ENCODE measurements at places on chromosomes 1 and 21. TPM values are rescaled to one million over a fixed set of nuclear protein-coding genes. Genes with fewer than 3 reads are reported as not detected.

DNA sequence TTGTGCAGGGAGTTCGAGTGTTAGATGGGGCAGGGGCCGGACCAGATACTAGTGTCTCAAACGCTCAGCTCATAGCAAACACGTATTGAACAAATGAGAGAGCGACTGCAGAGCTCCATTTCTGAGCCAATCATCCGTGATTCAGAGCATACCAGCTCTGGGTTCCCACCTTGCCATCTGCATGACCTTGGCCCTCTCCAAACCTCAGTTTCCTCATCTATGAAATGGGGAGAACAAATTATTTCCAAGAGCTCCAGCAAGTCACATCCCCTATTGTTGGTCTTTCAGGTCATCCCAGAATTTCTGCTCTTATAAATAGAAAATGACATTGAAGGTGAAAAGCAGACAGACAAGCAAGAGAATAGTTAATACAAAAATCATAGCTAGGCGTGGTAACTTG, 10.2 kb upstream of the RUNX3 start:
- no peak overlapping the region for H3K4me3 ChIP-seq
- no peak overlapping the region for H3K27ac ChIP-seq
- no peak for DNase-seq
- no peaks in the 10 kb centered on the region for H3K4me1 ChIP-seq

DNA sequence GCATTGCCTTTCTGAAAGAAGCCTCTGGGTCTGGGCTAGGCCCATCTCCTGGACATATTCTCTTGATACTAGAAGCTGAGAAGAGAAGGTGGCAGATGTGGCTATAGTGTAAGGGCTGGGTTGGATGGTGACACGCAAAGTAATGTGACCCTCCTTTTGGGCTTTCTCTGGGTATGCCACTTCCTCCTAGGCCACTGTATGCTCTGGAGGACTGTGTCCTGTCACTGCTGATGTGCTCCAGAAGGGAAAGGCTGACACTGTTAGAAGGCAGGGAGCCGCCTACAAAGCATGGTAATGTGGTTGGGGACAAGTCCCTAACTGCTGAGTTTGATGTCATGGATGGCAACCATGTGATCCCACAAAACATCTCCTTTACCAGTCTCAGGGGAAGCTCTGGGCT, 112.1 kb downstream of the BCAR3 start:
- peaks cover 85% of the 10 kb centered on the region for H3K36me3 ChIP-seq
- H3K4me3 ChIP-seq, result no peak overlapping the region
- H3K4me1 ChIP-seq, result peaks cover 14% of the 10 kb centered on the region
- H3K27ac ChIP-seq, result no peak overlapping the region
- DNase-seq, result no peak
- no peaks in the 10 kb centered on the region for H3K27me3 ChIP-seq

Gene PKP1
- 2.2 TPM for total RNA-seq

Gene ST6GALNAC5
- total RNA-seq, result 16.3 TPM

DNA sequence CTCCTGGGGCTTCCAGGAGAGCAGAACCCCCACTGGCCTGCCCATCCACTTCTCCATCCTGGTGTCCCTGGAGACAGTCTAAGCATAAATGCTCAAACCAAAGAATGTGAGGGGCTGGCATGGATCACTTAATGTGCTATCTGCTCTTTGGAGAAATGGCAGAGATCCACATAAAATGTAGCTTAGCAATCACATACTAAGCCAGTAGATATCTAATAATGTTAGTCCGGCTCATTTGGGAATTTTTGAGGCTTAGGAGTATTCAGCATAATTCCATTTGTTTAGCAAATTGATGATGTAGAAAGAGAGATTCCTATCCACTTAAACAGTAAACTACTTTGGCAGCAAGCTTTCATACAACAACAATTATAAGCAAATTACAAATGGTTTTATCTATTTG, 90.7 kb downstream of the TENT5C start:
- no peaks in the 10 kb centered on the region for H3K36me3 ChIP-seq
- peak overlapping the region; percentile 21 for H3K27ac ChIP-seq
- H3K4me3 ChIP-seq, result no peak overlapping the region

- H3K4me3 ChIP-seq, result no peak overlapping the region
- no peaks in the 10 kb centered on the region for H3K27me3 ChIP-seq
- H3K27ac ChIP-seq, result no peak overlapping the region
- H3K36me3 ChIP-seq, result peaks cover 4% of the 10 kb centered on the region
- peaks cover 59% of the 10 kb centered on the region for H3K4me1 ChIP-seq
These were observed 26.7 kb downstream of the STPG1 start for GRCh38 chr1:24386931-24387330.
